ENCODE measurements at places on chromosomes 12 and 14.

DNA sequence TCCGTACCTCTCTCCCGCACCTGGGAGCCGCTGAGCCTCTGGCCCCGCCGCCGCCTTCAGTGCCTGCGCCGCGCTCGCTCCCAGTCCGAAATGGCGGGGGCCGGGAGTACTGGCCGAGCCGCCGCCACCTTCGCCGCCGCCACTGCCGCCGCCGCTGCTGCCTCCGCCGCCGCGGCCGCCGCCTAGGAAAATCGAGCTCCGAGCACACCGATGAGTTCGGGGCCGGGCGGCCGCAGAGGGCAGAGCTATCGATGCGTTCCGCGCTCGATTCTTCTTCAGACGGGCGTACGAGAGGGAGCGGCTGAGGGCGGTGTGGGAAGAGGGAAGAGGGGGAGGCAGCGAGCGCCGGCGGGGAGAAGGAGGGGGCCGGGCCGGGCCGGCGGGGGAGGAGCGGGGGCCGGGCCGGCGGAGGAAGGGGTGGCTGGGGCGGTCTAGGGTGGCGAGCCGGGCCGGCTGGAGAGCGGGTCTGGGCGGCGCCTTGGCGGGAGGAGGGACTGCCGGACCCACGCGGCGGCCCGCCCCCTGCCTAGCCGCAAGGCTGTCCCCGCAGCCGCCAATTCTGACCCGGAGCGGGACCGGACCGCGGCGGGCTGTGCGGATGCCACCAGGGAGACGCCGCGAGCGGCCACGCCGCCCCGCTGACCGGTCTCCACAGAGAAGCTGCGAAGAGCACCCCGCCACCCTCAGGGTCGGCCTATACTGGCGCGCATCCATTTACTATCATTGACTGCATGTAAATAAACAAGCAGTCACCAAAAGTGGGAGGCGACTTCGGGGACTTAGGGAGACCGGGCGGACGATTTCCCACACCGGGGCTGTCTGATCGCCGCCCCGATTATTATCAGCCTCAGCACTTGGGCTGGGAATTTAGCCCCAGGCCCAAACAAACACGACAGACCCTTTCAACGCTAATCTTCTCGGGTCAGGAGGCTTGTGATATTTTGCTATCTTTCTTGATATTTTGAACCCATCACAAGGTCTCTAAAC lies at the start of gene KRAS:
Gene KRAS (minus strand): TSS at position 186 of the 987 bp plus-strand sequence.
- DNase-seq, result peak; percentile 63

GRCh38 chr14:71508901-71509300 lies 423.3 kb upstream of the RGS6 start:
- DNase-seq, result no peak

- no peak for DNase-seq
Measured at GRCh38 chr12:75760573-75761294, 249.3 kb upstream of the KRR1 start.

- no peak for DNase-seq
Measured at GRCh38 chr14:95514131-95515079, 2.0 kb downstream of the SYNE3 start.

GRCh38 chr14:31487886-31488285 lies at the start of gene GPR33:
Gene GPR33, minus strand, starts transcription at chr14:31488039. Its CDS starts 4,074 bp downstream, at chr14:31483965.
- no peak for DNase-seq

GRCh38 chr14:67673451-67673850 lies 981 bp downstream of the VTI1B start:
- DNase-seq, result no peak

DNA sequence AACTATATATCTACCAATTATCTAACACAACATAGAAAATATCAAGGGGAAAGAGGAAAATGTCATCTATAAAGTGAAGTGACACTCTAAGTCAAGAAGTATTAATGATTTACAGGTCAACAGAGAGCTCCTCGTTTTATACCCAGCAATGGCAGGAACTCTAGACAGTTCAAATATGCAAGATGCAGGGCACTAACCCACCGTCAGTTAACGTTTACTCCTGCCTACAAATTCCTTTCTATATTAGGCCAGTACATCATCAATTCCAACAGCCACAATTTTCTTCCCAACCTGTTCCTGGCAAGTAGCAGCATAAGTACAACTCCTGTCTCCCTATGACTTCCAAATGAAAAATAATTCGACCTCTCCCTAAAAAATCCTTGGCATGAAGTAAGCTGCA lies 9.0 kb upstream of the KANSL2 start:
- no peak for DNase-seq

- DNase-seq, result no peak
Measured at GRCh38 chr14:50410071-50410470, 13.4 kb upstream of the CDKL1 start.

DNA sequence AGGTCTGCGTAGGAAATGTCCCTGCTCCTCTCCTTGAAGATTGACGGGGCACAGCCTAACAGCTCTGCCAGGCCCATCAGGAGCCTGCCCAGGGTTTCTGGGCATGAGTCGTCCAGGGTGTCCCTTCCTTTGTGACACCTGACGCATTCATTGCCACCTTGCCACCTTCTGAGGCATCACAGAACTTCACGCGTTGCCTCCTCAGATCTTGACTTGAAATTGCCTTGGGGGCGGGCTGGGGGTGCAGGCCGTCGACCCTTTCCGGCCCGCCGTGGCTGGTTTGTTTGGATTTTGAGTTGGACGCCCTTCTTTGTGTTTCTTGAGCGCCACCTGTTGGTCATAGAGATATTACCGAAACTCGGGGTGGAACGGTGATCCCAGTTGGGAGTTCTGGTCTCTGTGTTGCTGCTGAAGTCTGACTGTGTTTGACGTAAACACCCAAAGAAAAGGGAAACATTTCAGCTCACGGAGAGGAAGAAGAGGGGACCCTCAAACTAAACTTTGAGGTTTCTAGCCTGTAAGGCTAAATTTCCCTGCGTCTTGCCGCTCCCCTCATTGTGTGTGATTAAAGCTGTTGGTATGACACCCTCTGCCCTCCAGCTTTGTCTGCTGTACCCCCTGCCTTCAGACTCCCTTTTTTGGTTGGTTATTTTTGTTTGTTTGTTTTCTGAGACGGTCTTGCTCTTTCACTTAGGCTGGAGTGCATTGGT lies 44.6 kb downstream of the MLXIP start:
- DNase-seq, result peak; percentile 34

DNA sequence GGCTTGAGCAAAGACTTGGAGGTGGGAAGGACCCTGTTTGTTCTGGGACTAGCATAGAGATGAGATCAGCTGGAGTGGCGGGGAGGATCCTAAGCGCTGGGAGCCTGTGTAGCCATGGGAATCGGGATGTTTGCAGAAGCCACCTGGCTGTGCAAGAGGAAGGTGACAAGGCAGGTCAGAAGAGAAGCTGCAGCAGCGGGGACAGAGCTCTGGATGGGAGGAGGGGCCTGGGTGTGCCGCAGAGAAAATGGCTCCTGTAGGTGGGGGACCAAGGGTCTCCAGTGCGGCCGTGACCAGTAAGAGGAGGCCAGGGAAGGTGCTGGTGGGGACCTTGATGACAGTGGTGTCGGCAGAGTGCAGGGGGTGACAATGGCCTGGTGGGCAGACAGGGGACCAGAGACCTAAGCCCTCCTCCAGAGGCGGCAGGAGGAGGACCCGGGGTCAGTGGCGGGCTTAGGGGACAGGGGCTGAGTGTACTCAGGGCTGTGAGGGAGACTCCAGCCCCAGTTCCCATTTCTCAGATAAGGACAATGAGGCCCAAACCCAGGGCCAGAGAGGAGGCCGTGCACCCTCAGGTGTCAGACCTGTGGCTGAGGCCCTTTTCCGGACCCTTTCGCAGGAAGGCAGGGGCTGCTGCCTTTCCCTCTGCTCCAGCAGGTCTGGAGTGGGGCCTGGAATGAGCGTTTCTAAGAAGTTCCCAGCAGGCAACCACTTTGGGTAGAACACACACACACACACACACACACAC lies 206.6 kb upstream of the RTL1 start:
- DNase-seq, result no peak

- no peak for DNase-seq
Measured at GRCh38 chr14:94650444-94650775, 38.2 kb downstream of the SERPINA3 start.

- DNase-seq, result no peak
Measured at GRCh38 chr12:46261646-46262045, 7.2 kb downstream of the SLC38A1 start.
